Left colon (tissue), 2 donors: ENCODE measurements at places on chromosomes 6 and 20.

- no peak for DNase-seq
Observed at GRCh38 chr6:137315081-137315480, 95.9 kb upstream of the IFNGR1 start.

DNA sequence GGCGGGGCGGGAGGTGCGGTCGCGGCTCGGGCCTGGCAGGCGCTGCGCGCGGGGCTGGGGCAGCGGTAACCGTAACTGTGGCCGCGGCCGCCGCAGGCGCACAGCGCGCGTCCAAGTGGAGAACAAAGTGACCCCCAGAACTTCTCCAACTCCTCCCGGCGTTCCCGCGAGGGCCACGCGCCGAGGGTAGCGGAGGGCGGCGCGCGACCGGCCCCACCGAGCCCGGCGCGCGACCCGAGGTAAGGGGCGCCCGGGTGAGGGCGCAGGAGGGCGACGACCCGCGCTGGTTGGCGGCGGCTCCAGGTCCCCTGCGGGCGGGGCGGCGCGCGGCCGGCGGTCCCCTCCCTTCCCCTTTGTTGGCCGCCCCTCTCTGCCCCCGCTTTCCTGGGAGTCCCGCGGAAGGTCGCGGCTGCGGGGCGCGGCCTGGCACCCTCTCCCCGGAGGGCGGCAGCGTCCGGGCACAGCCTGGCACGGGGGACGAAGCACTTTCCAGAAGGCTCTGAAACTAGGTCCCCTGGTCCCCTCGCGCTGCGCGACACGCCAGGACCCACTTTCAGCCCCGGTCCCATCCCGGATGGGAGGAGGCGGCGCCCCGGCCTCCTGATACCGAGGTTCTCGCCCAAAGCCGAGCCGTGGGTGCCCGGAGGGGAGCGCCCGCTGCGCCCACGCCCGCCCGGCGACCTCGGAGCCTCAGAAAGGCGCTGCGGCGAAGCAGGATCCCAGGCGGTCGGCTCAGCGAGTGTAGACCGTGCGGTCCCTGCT is at the start of gene TIAM2:
TIAM2 (plus strand) TSS at position 62 of the 762 bp plus-strand sequence. CDS start 133,909 bp downstream, outside the sequence.
- DNase-seq, result peak; percentile 18

DNA sequence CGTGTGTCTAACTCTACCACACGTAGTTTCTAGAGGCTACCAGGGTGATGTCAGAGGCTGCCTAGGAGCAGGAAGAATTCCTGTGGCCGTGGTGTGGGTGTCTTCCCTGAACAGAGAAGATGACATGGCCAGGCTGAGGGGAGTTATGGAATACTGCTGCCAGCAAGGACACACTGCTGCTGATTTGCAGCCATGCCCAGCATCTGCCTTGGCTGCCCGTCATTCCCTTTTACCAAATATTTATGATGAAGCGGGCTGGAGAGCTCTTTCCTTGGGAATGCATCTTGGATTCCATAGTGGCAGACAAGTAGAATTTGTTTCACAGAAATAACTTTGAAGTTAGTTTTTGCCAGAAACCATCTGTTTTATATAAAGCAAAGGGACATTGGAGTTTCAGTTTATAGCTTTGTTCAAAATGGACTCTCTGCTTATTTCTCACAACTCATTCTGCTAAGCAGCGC is 80.8 kb upstream of the VSTM2L start:
- no peak for DNase-seq

- DNase-seq, result no peak
Observed at GRCh38 chr6:149940672-149940982, 1.2 kb upstream of the ULBP2 start.

- peak; percentile 26 for DNase-seq
Observed at GRCh38 chr6:143673669-143674068, 4.1 kb upstream of the PHACTR2 start.

DNA sequence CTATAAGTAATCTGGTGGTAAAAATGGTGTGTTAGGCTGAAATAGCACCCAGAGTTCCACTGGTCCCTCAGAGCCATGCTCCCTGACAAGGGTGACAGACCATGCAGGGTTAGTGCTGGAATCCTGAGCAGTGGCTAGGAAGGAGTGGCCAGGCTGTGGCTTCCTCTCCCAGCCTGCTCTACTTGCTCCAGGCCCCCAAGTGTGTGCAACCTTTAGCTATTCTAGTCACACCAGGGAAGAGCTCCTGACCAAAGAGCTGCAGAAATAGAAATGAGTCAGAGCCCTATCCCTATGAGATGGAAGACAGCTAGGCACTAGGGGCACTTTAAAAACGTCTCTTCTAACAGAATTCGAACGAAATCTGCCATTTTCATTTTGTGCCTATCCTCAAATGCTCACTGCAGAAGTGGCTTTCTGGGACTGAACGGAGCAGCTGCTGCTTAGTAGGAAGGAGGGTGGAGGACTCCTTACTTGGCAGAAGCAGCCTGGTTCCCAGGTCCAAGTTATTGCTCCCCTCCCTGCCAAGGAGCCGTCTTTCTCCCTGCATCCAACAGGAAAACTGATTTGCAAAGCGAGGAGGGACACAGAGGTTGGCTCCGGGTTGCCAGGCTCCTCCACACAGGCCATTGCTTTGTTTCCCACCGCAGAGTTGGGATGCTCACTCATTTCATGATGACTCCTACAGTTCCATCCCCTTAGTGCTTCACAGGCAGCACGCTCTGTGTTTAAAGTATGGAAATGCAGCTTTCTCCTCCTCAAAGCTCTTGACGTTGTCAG is 754.5 kb downstream of the C6orf118 start:
- DNase-seq, result no peak

- no peak for DNase-seq
Observed at GRCh38 chr20:51978070-51978501, 175.8 kb upstream of the SALL4 start.

DNA sequence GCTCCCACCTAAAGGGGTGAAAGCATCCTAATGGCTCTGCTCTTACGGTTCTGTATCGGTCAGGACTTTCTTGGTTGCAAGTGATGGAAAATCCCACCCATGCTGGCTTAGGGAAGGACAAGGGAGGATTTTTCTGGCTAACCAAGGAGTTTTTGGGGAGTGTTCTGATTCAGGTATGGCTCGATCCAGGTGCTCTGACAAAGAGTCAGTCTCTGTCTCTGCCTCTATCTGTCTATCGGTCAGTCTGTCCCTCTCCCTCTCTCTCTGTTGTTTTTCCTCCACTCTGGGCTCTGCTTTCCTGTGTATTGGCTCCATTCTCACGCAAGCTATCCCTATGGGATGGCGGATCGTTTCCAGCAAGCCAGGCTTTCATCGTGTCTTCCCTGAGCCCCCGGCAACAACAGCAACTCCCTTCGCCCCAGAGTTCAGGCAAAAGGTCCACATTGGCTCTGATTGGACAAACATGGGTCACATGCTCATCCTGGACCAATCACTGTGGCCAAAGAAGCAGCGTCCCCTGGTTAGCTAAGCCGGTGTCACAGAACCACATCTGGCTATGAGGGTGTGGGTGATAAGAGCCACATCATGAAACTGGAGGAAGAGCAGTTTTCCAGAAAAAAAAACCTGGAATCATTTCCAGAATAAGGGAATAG is 160.3 kb downstream of the BMP7 start:
- DNase-seq, result no peak

DNA sequence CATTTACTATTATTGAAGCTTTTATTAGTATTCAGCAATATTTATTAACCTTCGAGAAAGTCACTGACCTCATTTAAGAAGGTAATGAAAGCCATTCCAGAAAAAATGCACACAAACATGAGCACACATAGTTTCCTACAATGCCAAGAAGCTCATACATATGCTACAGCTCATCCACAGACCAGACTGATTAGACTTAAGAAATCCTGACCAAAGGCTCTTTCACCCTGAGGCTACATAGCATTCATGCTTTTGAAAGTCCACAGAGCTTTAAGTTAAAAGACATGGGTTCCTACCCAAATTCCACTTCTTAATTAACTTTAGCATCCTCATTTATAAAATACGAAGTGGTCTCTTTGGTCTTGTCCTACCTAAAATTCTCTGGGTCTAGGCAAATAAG is 430.4 kb downstream of the TBC1D32 start:
- no peak for DNase-seq

GRCh38 chr6:162108041-162108440 is 619.5 kb downstream of the PRKN start:
- DNase-seq, result no peak

- DNase-seq, result no peak
Observed at GRCh38 chr6:112936504-112936903, 589.4 kb downstream of the RFPL4B start.

GRCh38 chr6:20924911-20925543 is 390.8 kb downstream of the CDKAL1 start:
- DNase-seq, result no peak

- no peak for DNase-seq
Observed at GRCh38 chr20:36614781-36615557, 9.4 kb downstream of the RAB5IF start.

DNA sequence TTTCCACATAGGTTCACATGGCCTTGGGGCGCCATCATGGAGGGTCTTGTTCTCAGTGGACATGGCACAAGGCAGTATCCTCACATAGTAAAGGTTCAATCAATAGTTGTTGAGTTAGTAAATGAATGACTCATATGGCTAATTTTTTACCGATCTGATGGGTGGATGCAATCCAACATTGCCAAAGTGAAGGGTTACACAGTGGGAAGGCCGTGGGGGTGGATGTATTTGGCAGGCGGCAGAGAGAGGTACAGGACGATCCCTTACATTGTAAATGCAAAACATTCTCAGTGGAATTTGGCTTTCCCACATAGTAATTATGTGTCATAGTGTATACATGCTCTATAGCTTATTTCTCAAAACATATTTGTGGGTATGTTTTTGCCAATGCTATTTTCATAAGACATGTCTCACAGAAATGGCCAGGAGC is 21.0 kb upstream of the PDE7B start:
- no peak for DNase-seq

DNA sequence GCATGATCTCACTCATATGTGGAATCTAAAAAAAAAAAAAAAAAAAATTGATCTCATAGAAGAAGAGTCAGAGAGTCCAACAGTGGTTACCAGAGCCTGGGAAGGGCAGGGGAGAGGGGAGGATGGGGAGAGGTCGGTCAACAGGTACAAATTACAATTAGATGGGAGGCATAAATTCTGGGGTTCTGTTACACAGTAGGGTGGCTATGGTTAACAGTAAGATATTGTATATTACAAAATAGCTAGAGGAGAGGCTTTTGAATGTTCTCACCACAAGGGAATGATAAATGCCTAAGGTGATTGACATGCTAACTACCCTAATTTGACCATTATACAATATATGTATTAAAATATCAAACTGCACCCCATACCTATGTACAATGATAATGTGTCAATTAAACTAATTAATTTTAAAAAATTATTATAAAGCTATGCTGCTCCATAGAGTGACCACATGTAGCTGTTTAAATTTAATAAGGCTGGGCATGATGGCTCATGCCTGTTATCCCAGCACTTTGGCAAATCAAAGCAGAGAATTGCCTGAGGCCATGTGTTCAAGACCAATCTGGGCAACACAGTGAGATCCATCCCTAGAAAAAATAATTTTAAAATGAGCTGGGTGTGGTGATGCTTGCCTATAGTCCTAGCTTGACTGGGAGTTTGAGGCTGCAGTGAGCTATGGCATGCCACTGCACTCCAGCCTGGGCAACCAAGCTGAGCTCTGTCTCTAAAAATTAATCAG is 70.9 kb downstream of the SNX5 start:
- DNase-seq, result no peak

GRCh38 chr6:37669887-37670437 is 27.7 kb downstream of the MDGA1 start:
- no peak for DNase-seq

- no peak for DNase-seq
Observed at GRCh38 chr20:57996936-57997890, 231.2 kb downstream of the ANKRD60 start.

DNA sequence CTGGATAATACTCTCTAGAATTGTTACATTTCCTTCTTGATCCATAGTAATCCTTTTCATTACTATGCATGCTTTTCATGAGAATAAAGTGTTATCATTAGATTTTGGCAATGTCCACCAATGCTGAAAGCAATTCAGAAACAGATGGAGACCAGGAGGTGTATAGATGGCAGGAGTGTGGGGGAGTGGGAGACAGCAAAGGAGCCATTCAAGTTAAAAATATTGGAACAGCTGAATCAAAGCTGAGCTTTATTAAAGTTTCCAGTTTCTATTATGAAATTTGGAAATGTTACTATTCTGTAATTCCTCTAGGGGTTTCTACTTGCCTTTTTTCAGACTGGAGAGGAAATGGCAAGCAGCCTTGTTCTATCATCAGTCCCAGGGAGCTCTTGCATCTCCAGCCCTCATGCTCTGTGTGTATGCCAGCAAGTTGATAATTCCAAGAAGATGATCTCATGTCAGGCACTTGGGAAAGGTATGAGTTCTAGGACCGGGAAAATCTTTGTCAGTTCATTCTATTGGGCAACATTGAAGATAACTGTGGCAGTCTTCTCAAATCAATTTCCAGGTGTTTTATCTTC is 228.0 kb downstream of the CD109 start:
- no peak for DNase-seq
